Smooth muscle cell of trachea (primary cell): ENCODE measurements at places on chromosomes 5 and 9. TPM values are rescaled to one million over a fixed set of nuclear protein-coding genes. Genes with fewer than 3 reads are reported as not detected.

CACFD1 gene
- total RNA-seq: 8.7 and 13.4 TPM in 2 replicates

FOXD4 gene
- total RNA-seq: 0.17 TPM in 1 of 2 replicates, not detected in the other

AQP7 gene
- 0.29 and 0.99 TPM in 2 replicates for total RNA-seq

MAPKAP1 gene
- 98.9 and 113 TPM in 2 replicates for total RNA-seq

SLC25A2 gene
- 0.50 and 1.0 TPM in 2 replicates for total RNA-seq

NUDT12 gene
- 11.1 and 18.8 TPM in 2 replicates for total RNA-seq

SPEF2 gene
- total RNA-seq: 4.1 and 5.2 TPM in 2 replicates

RGMB gene
- total RNA-seq: 63.0 and 99.9 TPM in 2 replicates

ZNF883 gene
- 3.9 and 7.9 TPM in 2 replicates for total RNA-seq

THG1L gene
- 21.4 and 24.1 TPM in 2 replicates for total RNA-seq

CCDC183 gene
- 0.15 and 0.33 TPM in 2 replicates for total RNA-seq

CARD6 gene
- total RNA-seq: 18.7 and 24.0 TPM in 2 replicates

NAIP gene
- 2.5 and 8.7 TPM in 2 replicates for total RNA-seq

KIF4B gene
- total RNA-seq: 0.15 and 0.17 TPM in 2 replicates

FGF1 gene
- total RNA-seq: 2.6 and 5.1 TPM in 2 replicates

GPR107 gene
- total RNA-seq: 31.1 and 37.2 TPM in 2 replicates

FAM240B gene
- not detected in 2 replicates for total RNA-seq

RETREG1 gene
- total RNA-seq: 1.0 and 1.3 TPM in 2 replicates

PCDHGA4 gene
- total RNA-seq: 8.9 and 11.1 TPM in 2 replicates

FOXD4L6 gene
- not detected in 2 replicates for total RNA-seq

CENPH gene
- 5.1 and 38.0 TPM in 2 replicates for total RNA-seq

TMC1 gene
- 1.3 TPM in 1 of 2 replicates, not detected in the other for total RNA-seq

DRD1 gene
- under 0.01 TPM in 1 of 2 replicates, not detected in the other for total RNA-seq

CCL27 gene
- 0.15 and 0.17 TPM in 2 replicates for total RNA-seq

MARCOL gene
- not detected in 2 replicates for total RNA-seq

SERINC5 gene
- 12.2 and 14.1 TPM in 2 replicates for total RNA-seq

ADAMTSL1 gene
- total RNA-seq: 93.5 and 148 TPM in 2 replicates

PCDHGA6 gene
- 4.8 and 6.3 TPM in 2 replicates for total RNA-seq

IRX1 gene
- not detected in 2 replicates for total RNA-seq

TRPM6 gene
- total RNA-seq: under 0.01 TPM in 2 replicates

ASS1 gene
- 44.2 and 225 TPM in 2 replicates for total RNA-seq

SHISAL2B gene
- not detected in 2 replicates for total RNA-seq

TLE4 gene
- 11.9 and 13.1 TPM in 2 replicates for total RNA-seq

FAM120AOS gene
- 37.4 and 43.5 TPM in 2 replicates for total RNA-seq
